ENCODE measurements at places on chromosomes 13 and 19. TPM values are rescaled to one million over a fixed set of nuclear protein-coding genes. Genes with fewer than 3 reads are reported as not detected.

TBC1D4 gene
- total RNA-seq = 16.3 TPM

DNA sequence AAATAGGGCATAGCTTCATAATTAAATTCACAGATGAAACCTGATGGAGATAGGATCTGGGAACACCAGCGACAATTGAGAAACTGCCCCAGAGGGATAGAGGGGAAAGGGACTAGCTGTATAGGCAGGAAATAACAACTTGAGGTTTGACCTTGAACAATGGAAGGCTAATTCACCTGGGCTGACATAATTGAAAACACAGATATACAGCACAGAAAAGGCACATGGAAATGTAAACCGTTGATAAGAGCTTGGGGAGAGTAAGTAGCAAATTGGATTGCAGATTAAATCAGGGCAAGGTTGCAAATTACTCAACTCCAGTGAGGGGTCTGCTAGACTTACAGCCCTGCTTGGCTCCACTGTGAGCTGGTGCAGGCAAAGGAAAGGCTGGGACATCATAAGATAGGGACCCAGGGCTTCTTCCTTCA is 246.7 kb downstream of the DLEU7 start:
- no peak for DNase-seq

GRCh38 chr13:110593430-110594130 is 21.8 kb upstream of the NAXD start:
- DNase-seq = no peak

DNA sequence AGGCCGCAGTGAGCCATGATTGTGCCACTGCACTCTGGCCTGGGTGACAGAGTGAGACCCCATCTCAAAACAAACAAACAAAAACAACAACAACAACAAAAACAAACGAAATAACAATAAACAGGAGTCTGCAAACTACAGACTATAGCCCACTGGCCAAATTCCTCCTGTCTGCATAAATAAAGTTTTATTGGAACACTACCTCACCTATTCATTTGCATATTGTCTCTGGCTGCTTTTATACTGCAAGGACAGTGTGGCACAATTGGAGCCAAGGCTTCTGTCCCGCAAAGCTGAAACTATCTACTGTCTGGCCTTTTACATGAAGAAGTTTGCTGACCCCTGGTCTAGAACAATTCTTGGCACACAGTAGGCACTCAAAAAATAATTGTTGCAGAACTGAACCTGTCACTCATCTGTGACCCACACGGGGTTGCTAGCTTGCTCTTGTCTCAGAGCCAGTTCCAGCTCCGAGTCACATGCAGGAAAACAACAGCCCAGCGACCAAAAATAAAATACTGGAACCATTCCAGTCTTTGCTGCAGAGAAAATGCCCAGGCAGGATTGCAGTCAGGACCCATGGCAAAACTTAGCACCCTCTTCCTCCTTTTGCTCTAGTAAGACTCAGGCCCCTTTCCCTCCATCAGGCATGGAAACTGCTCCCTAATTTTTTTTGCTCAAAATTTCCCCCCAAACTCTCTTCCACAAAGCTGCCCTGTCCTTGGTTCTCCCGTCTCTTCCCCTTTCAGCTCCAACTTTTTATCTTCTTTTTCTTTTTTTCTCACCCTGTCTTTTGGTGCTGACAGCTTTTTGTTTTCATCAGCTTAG is 4.8 kb upstream of the MYH14 start:
- DNase-seq = no peak

KANK3 gene
- total RNA-seq = 23.9 TPM

DNA sequence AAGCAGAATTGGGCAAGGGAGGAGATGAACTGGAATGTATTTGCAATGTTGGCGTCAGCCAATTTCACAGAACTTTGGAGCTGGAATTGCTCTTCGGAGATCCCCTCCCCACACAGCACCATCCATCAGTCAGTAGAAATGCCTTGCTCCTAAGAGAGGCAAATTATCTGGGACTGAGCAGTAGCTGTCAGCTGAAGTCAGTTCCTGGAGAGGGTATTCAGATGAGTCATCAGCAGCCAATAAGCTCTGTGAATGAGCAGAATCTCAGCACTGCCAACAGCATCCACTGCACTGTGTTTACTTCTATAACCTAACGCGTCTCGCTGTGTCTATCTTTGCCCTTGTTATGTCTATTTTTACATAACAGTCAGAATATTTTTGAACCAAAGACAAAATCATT is 213.7 kb downstream of the SLITRK5 start:
- DNase-seq = no peak

- no peak for DNase-seq
Measured at GRCh38 chr13:63088226-63088625, 1672.6 kb upstream of the PCDH20 start.

FPR1 gene
- 19.0 TPM for total RNA-seq

GRCh38 chr19:49857061-49857837 is 6.3 kb downstream of the PTOV1 start:
- DNase-seq = no peak

GRCh38 chr19:53365134-53365898 is at the start of gene ZNF525:
ZNF525 (plus strand) TSS chr19:53365705; CDS start chr19:53372282, 6,577 bp downstream.
- DNase-seq = peak; percentile 97

S1PR4 gene
- total RNA-seq = 2.4 TPM

DNA sequence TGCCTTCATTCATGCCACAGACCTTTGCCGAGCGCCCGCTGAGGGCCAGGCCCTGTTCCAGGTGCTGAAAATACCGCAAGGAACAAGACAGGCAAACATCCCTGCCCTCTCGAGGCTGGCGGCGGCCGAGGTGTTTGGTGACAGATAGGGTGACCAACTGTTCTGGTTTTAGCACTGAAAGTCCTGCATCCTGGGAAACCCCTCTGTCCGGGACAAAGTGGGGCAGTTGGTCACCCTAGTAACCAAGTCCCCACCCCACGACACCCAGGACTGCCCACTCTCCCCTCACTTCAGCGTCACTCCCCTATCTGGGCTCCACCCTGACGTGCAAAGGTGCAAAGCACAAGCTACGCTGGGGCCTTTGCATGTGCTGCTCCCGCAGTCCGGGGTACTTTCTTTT is 17.3 kb downstream of the ZBTB7A start:
- no peak for DNase-seq

DNA sequence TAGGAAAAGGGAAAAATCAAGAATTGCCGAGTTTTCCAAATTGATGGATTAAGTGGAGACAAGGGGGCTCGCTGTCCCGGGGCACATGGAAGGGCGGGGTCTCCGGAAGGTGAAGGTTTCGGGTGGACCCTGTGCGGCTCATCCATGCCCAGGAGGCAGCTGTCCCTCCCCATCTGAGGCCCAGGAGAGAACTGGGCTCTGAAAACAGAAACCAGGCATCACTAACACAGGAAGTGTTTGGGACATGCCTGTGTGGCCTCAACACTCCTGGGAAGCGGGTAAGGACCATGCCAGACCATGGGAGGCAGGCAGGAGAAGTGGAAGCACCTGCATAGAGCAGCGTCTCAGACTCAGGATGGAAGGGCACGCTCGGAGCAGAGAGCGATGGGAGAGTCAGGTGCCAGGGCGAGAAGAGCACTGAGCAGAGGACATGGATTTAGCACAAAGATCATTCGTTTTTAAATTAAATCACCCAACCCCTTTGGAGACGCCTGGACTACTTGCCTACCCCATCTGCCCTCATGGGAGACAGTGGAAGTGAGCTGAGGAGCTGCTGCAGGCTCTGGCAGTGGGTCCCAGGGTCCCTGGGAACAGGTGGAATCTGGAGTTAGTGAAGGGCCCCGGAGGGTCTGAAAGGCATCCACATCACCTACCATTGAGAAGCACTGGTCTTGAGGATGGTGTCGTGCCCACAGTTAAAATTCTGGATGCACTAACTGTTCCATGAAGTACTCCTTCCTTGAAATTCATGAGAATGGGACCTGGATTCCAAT is 183.2 kb upstream of the SOX1 start:
- DNase-seq = no peak

- DNase-seq = no peak
Measured at GRCh38 chr13:48265217-48265815, 32.3 kb downstream of the ITM2B start.

PGLYRP2 gene
- total RNA-seq = not detected

Measured in aorta (tissue), 5 donors.